Stimulated activated CD4-positive, alpha-beta T cell treated with anti-CD3 and anti-CD28 coated beads, Interleukin-1b, Interleukin-23, amount 100 ng/mL, for 1 hour (primary cell): ENCODE measurements at places on chromosomes 7 and 10.

DNA sequence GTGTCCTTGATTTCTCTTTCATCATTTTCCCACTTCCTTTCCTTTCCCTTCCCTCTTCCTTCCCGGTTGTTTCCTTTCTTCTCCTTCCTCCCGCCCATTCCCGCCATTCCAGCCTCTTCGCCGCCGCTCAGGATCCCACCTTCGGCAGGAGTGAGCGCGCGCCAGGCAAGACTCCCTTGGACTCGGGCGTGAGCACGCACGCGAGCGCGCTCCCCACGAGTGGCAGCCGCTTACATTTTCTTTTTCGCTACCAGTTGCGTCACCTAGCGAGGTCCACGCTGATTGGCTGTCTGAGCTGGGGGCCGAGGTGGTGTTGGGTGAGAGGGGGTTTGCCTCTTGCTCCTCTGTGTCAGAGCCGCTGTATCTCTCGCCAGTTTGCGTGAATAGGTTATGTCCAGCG lies 11.8 kb downstream of the ZAN start:
- DNase-seq: no peak

- DNase-seq: no peak
Measured at GRCh38 chr7:1912593-1913465, 242.8 kb downstream of the ELFN1 start.

DNA sequence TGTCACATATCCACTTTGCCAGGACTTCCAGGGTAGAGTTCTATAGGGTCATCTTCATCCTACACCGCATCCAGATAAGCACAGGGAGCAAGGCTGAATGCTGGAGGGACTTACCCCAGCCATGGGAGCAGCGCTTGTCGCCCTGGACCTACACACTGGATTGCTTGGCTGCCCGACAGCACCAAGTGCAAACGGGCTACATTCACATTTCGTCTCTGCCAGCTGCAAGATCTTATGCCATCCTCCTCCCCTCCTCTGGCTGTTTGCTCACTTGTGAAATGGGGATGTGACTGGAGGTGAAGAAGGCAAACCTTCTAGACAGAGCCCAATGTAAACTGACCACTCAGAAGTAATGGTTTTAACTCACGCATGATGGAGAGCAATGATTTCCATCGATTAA lies 1.0 kb downstream of the DDC start:
- DNase-seq: no peak

GRCh38 chr7:69951458-69951857 lies 353.2 kb downstream of the AUTS2 start:
- no peak for DNase-seq

DNA sequence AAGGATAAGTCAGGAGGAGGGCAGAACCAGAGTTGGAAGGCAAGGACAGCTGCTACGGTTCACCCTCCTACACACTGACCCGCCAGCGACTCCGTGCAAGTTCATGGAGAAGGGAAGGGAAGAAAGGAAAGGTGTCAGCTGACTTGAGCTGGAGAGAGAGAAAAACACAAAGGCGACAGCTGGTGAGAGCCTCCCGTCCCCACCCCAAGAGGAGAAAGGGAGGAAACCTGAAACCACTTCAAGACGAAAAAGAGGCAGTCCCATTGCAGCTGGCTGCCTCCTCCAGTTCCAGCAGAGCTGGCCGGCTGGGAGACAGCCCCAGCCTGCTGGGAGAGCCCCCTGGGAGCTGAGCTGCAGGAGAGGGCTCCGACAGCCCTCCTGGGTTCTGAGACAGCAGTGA lies 75.2 kb downstream of the PARD3 start:
- DNase-seq: no peak

GRCh38 chr7:107468824-107469223 lies 1.0 kb upstream of the GPR22 start:
- DNase-seq: no peak
